ENCODE measurements at places on chromosomes 6 and 20. TPM values are rescaled to one million over a fixed set of nuclear protein-coding genes. Genes with fewer than 3 reads are reported as not detected.

- no peaks in the 10 kb centered on the region for H3K4me1 ChIP-seq
- no peaks in the 10 kb centered on the region for H3K27me3 ChIP-seq
These were observed 38.6 kb downstream of the LMBRD1 start for GRCh38 chr6:69758214-69758613.

DNA sequence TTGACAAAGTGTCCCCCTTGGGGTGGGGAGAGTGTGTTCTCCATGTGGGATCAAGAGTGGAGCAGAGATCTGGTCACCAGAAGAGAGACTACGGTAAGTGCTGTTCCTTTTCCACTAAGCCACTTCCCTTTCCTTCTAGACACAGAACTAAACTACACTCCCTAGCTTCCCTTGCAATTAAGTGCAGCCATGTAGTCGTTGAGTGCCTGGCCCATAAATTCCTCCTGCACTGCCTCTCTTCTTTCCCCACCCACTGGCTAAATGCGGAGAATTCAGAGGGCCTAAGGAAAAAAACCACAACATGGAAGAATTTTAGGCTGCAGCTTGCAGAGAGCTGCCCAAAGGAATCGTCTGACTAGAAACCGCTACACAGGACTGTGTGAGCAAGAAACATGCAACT lies 1.5 kb downstream of the WDR27 start:
- peaks cover 33% of the 10 kb centered on the region for H3K36me3 ChIP-seq
- peaks cover 14% of the 10 kb centered on the region for H3K4me1 ChIP-seq
- H3K27me3 ChIP-seq, result no peaks in the 10 kb centered on the region
- H3K27ac ChIP-seq, result no peak overlapping the region

GRCh38 chr6:145485288-145485687 lies 250.0 kb downstream of the EPM2A start:
- H3K27me3 ChIP-seq, result no peaks in the 10 kb centered on the region
- H3K27ac ChIP-seq, result no peak overlapping the region
- DNase-seq, result no peak
- no peak overlapping the region for H3K4me3 ChIP-seq
- H3K36me3 ChIP-seq, result no peaks in the 10 kb centered on the region

The CHRNA4 gene
- total RNA-seq, result not detected

The SNAP25 gene
- 0.73 TPM for total RNA-seq
